ENCODE measurements at places on chromosomes 7 and 10.

DNA sequence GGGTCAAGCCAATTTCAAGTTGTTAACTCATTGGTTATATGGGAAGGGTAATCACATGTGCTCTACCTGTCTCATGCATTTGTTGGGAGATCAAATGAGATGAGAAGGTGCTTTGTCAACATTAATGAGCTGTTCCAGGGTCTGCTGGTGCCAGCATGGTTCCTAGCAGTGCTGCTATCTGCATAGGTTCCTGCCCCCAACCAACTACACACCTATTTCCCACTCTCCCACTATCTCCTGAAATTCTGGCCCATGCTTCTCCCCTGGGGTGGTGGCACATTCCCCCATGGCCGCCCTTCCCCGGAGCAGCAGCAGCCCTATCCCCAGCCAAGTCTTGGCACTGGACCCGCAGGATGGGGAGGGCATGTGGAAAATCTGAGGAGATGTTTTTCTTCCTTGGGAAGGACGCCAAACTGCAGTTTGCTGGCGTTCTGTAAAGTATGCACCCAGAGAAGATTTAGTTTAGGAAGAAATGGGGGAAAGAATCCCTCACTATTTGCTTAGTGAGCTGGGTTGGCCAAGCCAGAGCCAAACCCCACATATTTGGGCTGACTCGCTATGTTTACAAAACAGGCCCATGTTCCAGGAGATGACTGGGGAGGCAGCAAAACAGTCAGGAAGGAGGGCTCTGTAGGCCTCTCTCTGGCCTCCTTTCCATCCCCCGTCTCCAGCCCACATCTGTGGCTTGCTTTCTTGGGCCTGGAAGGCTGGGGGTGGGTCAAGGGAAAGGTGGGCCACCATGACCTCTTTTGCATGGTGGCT lies 42.5 kb downstream of the PPP1R3C start:
- DNase-seq, result no peak

- no peak for DNase-seq
Measured at GRCh38 chr7:81648716-81649115, 121.1 kb downstream of the HGF start.

DNA sequence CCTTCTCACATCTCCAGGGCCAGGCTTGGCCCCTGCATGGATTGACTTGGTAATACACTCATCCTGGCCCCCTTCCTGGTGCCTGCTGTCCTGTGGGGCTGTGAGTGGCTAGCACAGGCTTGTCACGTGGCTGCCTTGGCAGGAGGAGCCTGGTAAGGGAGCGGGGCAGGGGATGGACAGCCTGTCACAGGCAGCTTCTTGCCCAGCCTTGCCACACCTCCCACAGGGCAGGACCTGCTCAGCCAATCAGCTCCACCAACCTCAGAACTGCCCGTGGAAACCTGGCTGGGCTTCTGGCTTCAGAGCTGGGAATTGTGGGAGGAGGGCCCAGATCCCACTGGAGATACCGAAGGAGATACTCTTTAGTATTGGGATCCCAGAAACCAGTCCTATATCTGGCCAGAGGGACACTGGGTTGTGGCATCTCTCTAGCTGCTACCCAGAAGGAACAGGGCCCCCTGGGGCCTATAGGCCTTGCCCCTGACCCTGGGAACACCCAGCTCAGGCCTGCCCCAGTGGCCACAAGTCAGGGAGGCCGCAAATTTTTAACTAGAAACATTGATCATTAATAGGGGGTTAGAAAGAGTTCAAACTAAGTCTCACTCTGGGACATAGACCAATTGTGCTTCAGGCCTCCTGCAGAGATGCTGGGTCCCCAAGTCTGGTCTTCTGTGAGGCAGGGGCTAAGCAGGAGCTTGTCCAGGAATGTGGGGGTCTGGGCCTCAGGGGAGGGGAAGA lies at the start of gene HOGA1:
Gene HOGA1 (plus strand): TSS at position 330 of the 738 bp plus-strand sequence. CDS start 315 bp downstream, at position 645.
- no peak for DNase-seq

DNA sequence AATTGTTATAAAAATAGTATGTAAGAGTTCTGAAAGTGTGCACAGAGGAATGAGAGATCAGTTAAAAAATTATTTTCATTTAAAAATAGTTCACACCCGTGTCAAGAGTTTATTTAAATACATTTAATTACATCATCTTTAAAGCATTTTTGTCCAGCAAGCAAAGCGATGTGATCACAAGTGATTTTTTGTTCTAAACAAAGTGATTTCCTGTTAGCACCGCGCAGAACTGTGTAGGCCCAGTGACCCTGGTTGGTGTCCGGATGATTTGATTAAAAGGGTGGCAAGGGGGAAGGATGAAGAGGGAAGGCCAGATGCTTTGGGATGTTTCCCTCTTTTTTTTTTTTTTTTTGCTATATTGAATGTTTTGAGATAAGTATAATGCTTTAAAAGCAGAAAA lies 227.8 kb upstream of the PITRM1 start:
- no peak for DNase-seq

DNA sequence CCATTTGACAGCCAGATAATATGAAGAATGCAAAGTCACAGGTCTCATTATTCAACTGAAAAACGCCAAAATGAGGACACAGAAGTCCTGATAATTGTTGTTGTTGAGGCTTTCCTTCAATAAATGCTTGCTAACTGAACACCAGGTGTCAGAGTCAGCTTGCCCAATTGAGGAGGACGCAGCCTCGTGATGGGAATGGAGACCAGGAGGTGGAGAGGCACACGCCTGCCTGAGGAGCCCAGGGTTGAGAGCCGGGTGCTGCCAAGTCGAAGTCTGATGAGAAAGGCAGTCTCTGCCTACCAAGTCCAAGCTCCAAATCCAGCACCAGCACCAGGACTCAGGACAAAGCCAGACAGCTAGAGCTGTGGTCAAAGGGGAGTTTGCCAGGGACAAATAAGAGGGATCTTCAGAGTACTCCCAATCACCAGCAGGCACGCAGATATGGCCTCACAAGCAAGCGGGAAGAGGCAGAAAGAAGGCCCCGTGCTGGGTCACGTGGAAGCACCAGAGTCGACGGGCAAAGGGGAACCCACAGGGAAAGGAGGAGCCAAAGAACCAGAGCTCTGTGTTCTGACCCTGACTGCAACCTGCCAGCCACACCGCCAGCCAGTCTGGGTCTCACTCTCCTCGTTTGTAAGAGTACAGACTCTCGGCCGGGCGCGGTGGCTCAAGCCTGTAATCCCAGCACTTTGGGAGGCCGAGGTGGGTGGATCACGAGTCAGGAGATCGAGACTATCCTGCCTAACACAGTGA lies 47.6 kb downstream of the VOPP1 start:
- no peak for DNase-seq

DNA sequence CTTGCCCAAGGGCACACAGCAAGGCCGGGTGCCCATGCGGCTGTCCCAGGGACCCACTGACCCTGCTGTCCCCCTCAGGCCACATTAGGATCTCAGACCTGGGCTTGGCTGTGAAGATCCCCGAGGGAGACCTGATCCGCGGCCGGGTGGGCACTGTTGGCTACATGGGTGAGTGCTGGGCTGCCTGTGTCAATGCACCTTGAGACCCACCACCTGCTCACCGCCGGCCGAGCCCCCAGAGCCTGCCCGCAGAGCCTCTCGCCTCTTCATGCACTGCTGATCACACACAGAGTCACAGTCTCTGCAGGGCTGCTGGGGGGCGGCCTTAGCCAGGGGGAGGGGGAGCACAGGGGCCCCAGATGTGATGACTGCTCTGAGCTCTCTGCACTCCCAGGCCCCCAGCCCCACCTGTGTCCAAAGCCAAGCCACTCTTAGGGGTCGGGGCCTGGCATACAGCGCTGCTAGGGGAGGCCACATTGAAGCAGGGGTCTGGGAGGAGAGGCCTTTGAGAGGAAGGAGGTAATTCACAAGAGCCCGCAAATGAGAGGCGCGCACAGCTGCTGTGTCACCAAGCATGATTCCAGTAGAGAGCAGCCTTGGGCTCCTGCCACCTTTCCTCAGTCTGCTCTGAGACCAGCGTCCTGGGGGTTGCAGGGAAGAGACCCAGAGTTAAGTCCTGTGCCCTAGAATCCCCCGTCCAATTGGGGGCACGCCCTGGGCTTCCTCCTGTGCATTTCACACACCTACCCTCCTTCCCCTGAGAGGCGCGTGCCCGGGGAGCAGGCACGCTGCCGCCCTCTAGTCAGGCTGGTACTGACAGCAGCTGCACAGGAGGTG lies 100.4 kb downstream of the RGS10 start:
- no peak for DNase-seq

GRCh38 chr7:45099891-45100760 lies 11.4 kb upstream of the NACAD start:
- no peak for DNase-seq

- DNase-seq, result no peak
Measured at GRCh38 chr7:71237945-71238344, 106.0 kb downstream of the GALNT17 start.

All from CD4-positive, alpha-beta T cell treated with Interferon gamma for 1 hour (primary cell).